Astrocyte (in vitro differentiated cells and primary cell): ENCODE measurements at places on chromosomes 4 and X. TPM values are rescaled to one million over a fixed set of nuclear protein-coding genes. Genes with fewer than 3 reads are reported as not detected.

The PAGE4 gene
- not detected in 2 replicates for total RNA-seq

The TLR10 gene
- not detected in 2 replicates for total RNA-seq

The P2RY10 gene
- not detected in 2 replicates for total RNA-seq

The ADH6 gene
- total RNA-seq, result not detected in 2 replicates

The SHROOM3 gene
- 50.9 and 64.6 TPM in 2 replicates for total RNA-seq

The DDX53 gene
- not detected in 2 replicates for total RNA-seq

The ETDC gene
- not detected in 2 replicates for total RNA-seq

The RPL34 gene
- 957 and 1,087 TPM in 2 replicates for total RNA-seq

The NPY5R gene
- not detected in 2 replicates for total RNA-seq

The EXOSC9 gene
- 14.4 and 18.3 TPM in 2 replicates for total RNA-seq

GRCh38 chr4:61923179-61923578 lies 723.1 kb downstream of the ADGRL3 start:
- peak; percentile 2 for DNase-seq
- no peaks in the 10 kb centered on the region for H3K4me1 ChIP-seq
- no peak overlapping the region for H3K27ac ChIP-seq
- H3K36me3 ChIP-seq, result no peaks in the 10 kb centered on the region

- no peaks in the 10 kb centered on the region for H3K27me3 ChIP-seq
These were observed 4.7 kb upstream of the S100P start for GRCh38 chr4:6688879-6689505.

DNA sequence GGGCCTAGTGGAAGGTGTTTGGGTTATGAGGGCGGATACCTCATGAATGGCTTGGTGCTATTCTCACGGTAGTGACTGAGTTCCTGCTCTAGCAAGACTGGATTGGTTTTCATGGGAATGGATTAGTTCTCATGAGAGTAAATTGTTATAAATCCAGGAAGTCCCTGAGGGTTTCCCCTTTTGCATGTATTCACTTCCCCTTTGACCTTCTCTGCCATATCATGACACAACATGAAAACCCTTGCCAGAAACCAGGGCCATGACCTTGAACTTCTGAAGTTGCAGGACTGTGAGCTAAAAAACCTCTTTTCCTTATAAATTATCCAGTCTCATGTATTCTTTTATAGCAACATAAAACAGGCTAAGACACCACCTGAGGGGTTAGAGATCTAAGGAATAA lies 529.7 kb upstream of the RPS6KA3 start:
- no peak for DNase-seq
- H3K4me1 ChIP-seq, result no peaks in the 10 kb centered on the region
- no peak overlapping the region for H3K4me3 ChIP-seq

GRCh38 chr4:15001248-15001868 lies 923 bp upstream of the CPEB2 start:
- peak; percentile 90 for DNase-seq
- no peaks in the 10 kb centered on the region for H3K36me3 ChIP-seq
- peak overlapping the region; percentile 72 for H3K4me3 ChIP-seq
- peaks cover 3% of the 10 kb centered on the region for H3K4me1 ChIP-seq
- peak overlapping the region; percentile 98 for H3K27ac ChIP-seq

DNA sequence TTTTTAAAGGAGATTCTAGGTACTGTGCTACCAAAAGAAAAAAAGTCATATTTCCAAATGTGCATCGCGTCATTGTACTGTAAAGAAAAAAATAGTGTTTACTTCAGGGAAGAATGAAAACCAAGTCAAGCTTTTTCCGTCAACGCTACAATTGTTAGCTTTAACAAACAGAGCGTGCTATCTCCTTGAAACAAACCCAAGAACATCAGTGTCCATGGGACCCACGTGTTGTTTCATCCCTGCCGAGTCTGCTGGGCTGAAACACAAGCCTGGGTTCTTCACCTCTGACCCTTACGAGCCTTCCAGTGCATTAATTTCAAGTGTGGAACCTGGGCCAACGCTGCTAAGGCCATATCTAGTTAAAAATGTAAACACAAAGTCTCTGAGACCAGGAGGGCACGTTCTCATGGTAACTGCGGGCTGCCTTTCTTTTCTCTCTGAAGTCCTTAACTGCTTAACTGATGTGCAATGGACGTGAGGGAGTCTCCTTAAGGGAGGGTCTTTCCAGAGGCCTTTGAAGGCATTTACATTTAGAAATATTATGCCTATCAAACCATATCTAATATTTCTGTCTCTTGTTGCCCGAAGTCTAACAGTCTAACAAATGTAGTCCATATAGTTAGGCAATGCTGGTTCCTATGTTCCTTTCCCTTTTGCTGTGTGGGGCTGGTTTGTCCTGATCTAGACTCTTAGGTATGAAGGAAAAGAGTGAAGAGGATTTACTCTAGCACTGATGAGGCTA lies 36.3 kb downstream of the ING2 start:
- H3K36me3 ChIP-seq, result no peaks in the 10 kb centered on the region
- no peaks in the 10 kb centered on the region for H3K4me1 ChIP-seq
- H3K27ac ChIP-seq, result no peak overlapping the region
- DNase-seq, result no peak
- H3K27me3 ChIP-seq, result peaks cover 20% of the 10 kb centered on the region

DNA sequence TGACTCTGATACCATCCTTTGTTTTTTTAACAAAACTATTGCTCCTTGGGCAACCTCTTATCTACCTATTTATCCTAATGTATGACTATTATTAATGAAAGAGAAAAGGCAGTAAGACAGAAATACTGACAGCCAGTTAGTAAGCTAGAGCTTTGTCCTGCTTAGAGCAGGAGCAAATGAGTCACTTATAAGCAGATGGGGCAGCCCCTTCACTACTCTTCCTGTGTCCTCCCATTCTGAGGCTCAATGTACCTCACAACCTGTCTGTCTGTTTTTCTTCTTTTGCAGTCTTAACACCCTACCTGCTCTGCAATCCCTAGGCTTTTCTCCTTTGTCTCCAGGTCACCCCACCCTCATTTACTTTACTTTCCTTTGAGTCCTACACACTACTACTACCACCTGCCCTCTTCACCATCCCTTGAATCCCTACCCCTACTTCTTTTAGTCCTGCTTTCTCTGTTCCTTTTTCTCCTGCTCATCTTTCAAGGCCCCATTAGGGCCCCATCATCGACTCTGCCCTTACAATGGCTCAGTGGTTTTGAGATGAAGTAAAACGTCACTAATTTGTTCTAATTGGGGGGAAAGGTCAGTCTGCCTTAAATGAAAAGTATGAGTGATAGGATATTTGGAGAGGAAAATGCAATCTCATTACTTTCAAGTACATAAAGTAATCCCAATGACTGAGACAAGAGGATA lies 294.3 kb downstream of the GUCY2F start:
- H3K4me1 ChIP-seq, result no peaks in the 10 kb centered on the region
- H3K27me3 ChIP-seq, result no peaks in the 10 kb centered on the region
- DNase-seq, result no peak
- H3K27ac ChIP-seq, result no peak overlapping the region

DNA sequence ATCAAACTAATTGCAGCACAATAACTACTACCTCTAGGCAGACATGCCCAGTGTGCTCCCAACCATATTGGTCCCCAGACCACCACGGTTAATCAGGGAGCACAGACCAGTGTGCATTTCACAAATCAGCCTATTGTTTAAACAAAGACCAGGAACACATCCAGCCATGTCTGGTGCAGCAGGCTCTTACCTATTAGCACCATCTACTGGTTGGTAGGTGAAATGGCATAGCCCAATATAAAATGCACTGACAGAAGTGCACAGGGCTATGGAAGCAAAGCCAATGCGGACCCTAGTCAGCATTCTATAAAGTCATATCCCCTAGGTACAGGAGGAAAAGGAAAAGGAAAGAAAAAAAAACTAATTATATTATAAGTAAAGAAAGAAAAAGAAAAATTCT lies 15.5 kb upstream of the CYLC1 start:
- no peaks in the 10 kb centered on the region for H3K36me3 ChIP-seq
- no peaks in the 10 kb centered on the region for H3K4me1 ChIP-seq
- peak; percentile 15 for DNase-seq
- H3K27ac ChIP-seq, result no peak overlapping the region
- H3K27me3 ChIP-seq, result no peaks in the 10 kb centered on the region
- no peak overlapping the region for H3K4me3 ChIP-seq

- no peak overlapping the region for H3K4me3 ChIP-seq
- no peaks in the 10 kb centered on the region for H3K27me3 ChIP-seq
- DNase-seq, result no peak
- no peaks in the 10 kb centered on the region for H3K36me3 ChIP-seq
- H3K4me1 ChIP-seq, result no peaks in the 10 kb centered on the region
These were observed 2.4 kb upstream of the RAB40AL start for GRCh38 chrX:102934624-102935023.

DNA sequence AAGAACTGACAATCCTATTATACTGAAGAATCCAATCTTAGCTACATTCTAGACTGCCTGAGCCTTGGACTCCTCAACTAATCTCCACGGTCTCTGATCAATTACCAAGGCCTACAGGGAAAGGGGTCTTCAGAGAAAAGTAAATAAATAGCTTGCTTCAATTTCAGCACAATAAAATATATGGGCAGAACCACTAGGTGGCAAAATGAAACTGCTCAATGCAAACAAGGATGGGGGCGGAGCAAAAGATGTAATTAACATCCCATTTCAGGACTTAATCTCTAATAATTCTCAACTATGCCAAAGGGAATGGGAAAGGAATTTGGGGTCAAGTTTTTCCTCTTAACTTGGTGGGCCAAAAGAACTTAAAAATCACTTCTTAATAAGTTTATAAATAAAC lies 78.4 kb upstream of the MAP3K15 start:
- H3K27me3 ChIP-seq, result no peaks in the 10 kb centered on the region
- H3K4me3 ChIP-seq, result no peak overlapping the region
- H3K36me3 ChIP-seq, result no peaks in the 10 kb centered on the region
- DNase-seq, result peak; percentile 23
- peaks cover 3% of the 10 kb centered on the region for H3K4me1 ChIP-seq

GRCh38 chrX:53357799-53358530 lies 64.5 kb downstream of the SMC1A start:
- H3K4me1 ChIP-seq, result no peaks in the 10 kb centered on the region
- no peaks in the 10 kb centered on the region for H3K36me3 ChIP-seq
- DNase-seq, result peak; percentile 23
- no peaks in the 10 kb centered on the region for H3K27me3 ChIP-seq
- H3K27ac ChIP-seq, result no peak overlapping the region
